ENCODE measurements at places on chromosomes 12 and 14.
A peak's percentile ranks its signal among the peaks of the same experiment; 100 is the strongest.

DNA sequence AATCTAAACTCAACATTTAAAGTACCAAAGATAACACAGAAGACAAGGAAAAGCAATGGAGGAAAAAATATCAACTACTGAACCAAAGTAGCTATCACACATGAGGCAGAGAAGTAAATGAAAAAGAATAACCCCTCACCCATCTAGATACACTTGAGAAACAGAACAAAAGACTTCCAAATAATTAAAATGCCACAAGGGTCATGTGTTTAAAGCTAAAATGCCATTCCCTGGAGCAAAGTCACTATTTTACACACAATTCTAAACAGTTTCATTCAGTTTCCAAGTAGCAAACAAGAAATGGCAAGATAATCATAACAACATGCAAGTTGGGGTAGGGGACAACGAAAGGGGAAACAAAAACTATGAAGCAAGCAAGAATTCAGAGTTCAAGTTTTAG lies 12.0 kb downstream of the OSBPL8 start:
- no peak for DNase-seq

GRCh38 chr14:54854181-54854580 lies 48.4 kb downstream of the GCH1 start:
- no peak for DNase-seq

- peak; percentile 24 for DNase-seq
Measured at GRCh38 chr14:69629225-69630127, 18.1 kb downstream of the SUSD6 start.

GRCh38 chr14:90137807-90138206 lies 76.0 kb downstream of the KCNK13 start:
- DNase-seq, result peak; percentile 54

DNA sequence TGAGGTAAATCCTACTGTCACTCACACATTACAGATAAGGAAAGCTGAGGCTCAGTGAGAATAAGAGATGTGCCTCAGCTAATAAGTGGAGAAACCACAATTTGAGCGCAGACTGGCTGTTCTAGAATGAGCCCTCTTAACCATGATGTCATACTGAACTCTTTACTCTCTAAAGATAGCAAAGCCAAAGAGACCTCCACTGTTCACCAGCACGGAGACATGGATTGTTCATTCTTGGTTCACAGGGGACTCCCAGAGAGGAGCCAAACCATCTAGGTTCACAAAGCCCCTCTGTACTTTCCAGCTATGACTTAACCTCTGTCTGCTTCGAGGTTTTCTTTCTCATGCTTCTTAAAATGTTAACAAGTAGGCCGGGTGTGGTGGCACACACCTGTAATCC lies 32.7 kb upstream of the YARS2 start:
- DNase-seq, result no peak

DNA sequence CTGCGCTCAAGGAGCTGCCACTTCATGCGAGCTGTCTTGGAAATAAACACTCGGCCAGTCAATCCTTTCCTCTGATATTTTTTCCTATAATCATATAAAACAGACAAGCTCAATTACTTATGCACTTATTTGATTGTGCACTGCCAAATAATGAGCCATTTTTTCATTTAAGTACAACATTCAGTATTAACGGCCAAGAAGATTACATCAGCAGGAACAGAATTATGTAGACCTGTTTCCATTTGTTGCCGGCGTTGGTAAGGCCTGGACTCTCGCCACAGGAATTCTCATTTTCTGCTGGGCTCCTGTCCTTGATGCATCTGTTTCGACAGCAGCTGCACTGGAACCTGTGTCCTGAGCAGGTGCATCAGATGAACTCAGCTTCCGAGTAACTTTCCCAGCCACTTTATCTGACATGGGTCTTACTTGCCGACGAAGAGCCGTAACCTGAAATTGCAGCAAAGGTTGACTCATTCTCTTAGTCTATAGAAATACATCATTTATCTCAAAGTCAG lies 110.2 kb downstream of the KIF21A start:
- DNase-seq, result no peak

DNA sequence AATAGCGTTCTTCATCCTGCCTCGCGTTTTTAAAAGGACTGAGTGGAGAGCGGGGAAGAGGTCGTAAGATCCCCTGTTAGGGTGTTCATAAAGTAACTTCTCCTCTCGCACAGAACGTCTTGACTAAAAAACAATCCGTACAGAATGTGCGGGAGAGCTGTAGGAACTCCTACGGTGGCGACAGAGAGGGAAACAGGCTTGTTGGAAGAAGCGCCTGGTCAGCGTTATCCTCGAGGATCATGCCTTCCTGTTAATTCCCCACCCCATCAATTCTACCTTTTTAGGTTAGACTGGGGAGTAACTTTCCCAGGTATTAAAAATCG lies 399 bp upstream of the WASHC4 start:
- peak; percentile 59 for DNase-seq

DNA sequence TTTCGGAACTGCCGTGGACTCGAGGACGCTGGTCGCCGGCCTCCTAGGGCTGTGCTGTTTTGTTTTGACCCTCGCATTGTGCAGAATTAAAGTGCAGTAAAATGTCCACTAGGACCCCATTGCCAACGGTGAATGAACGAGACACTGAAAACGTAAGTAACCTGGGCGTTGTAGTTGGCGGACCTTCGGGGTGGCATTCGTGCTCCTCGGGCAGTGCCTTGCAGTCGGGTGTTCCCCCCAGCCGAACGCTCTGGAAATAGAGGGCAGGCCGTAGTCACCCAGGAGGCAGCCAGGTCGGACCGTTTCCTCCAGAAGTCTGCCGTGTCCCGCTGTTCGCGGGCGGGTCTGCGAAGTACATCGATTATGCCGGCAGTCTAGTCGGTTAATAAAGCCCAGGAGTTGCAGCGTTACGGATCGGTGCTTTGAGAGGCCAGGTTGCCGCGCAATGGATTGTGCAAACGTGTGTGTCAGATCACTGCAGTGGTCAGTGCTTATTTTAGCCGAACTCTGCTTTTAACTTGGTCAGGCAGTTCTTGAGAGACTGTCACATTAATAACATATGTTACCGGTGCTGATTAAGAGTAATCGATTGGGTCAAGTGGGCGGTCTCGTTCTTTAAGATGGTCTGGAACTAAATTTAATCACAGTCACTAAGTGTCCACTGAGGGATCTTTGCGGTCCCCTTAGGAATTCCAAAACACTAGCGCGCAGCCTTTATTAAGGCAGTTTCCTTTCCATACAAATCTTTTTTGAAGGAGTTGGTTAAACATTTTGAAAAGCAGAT lies 906 bp downstream of the MARK3 start:
- DNase-seq, result peak; percentile 32

DNA sequence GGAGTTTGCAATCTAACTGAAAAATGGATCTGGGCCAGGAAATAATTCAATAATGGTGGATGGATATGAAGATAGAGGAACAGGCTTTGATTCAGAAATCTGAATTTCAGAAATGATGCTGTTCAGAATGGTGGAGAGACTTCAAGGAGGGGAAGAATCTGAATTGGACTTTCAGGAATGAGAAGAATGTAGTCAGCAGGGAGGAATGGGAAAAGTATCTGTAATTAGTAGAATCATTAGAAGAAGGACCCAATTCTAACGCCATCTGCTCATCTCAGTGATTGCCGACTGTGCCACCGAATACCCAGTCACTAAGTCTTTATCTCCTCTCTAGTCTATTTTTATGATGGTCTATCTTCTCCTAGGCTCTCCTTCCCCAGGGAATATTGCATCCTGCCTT lies 363.2 kb downstream of the GALC start:
- DNase-seq, result no peak

DNA sequence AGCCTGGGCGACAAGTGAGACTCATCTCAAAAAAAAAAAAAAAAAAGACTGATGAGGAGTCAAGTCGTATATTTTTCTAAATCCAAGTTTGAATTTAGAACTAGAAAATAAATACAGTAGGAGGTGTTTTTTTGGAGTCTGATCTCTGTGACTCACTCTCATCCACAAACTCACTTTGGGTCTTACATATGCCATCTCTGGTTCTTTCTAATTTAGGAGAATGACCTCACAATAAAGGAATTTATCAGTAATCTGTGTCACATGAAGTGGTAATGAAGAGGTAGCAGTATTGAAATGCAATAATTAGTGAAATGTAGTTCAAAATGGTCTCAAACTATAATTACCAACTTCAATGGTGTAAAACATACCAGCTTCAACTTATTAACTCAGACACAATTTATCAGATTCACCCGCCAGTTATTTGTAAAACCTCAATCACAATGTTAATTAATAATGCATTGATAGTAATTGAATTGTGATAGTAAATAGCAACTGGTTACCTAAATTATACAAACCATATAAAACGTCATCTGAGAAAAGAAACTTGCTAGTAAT lies 4.4 kb upstream of the CFL2 start:
- peak; percentile 72 for DNase-seq

DNA sequence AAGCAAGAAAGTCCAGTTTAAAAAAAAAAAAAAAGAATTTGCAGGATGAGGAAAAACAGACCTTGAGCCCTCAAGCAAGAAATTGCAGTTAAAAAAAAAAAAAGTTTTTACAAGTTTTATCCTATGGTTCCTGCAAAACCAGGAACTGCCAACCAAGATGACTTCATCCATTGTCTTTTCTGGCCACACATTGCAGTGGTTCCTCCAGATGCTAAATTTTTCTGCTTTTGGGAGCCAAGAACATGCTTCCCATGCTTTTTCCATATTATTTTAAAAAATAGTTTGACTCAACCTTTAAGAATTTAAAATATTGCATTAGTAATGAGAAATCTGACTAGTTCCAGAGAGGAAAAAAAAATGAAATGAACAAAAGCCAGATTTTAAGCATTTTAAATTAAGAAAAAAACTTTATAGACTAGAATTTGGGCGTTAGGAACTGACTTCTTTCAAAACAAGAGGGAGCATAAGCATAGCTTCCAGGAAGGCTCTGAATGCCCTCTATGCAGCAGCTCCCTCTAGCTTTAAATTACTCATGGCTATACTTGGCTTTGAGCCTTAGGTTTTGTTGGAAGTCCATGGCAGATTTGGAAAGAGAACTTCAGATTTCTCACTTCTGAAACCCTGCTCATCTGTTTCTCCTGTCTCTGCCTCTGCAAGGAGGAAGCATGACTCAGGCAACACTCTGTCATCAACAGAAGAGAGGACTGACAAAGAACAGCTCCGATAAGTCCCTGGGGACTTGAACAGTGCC lies 124.5 kb downstream of the GPR65 start:
- peak; percentile 76 for DNase-seq

DNA sequence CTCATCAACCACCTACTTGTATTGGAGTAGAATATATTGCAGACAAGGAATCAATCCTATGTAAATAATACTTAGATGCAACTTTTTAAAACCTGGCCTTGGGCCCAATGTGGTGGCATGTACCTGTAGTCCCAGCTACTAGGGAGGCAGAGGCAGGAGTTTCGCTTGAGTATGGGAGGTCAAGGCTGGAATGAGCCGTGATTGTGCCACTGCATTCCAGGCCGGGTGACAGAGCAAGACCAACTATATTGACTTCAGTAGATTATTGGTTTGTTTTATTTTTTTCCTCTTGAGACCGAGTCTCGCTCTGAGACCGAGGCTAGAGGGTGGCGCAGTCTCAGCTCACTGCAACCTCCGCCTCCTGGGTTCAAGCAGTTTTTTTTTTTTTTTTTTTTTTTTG lies 3.6 kb downstream of the LARP4 start:
- no peak for DNase-seq

GRCh38 chr12:27861428-27862167 lies 81.6 kb upstream of the MANSC4 start:
- DNase-seq, result no peak

- no peak for DNase-seq
Measured at GRCh38 chr14:106766145-106766544, 1239.8 kb downstream of the TMEM121 start.

GRCh38 chr12:121796855-121797751 lies 3.6 kb upstream of the RHOF start:
- DNase-seq, result peak; percentile 93

- DNase-seq, result no peak
Measured at GRCh38 chr12:46519407-46519806, 146.8 kb upstream of the SLC38A2 start.

DNA sequence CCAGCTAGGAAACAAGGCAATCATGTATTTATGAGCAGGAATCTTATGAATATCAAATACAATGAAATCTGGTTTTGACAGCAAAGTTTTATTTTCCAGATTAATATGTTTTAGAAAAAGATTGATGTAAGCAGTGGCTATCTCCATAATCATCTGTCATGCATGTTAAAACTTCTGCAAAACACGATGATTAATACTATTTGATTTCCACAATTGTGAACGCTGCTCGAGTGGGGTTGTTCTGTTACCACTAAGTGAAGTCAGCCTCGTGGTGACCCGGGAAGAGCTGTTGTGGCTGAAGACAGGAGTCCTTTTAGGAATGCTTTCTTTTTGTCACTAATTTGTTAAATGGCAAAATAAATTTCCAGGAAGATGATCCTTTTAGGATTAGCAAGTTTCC lies 9.4 kb downstream of the CFAP251 start:
- DNase-seq, result peak; percentile 34

DNA sequence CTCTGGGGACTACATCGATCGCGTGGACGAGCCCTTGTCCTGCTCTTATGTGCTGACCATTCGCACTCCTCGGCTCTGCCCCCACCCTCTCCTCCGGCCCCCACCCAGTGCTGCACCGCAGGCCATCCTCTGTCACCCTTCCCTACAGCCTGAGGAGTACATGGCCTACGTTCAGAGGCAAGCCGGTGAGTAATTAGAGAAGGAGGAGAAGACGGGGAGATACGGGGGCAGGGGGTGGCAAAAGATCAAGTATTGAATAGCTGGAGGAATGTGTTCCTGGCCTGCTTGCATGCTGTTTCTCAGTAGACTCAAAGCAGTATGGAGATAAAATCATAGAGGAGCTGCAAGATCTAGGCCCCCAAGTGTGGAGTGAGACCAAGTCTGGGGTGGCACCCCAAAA lies 21.9 kb downstream of the OS9 start:
- no peak for DNase-seq

DNA sequence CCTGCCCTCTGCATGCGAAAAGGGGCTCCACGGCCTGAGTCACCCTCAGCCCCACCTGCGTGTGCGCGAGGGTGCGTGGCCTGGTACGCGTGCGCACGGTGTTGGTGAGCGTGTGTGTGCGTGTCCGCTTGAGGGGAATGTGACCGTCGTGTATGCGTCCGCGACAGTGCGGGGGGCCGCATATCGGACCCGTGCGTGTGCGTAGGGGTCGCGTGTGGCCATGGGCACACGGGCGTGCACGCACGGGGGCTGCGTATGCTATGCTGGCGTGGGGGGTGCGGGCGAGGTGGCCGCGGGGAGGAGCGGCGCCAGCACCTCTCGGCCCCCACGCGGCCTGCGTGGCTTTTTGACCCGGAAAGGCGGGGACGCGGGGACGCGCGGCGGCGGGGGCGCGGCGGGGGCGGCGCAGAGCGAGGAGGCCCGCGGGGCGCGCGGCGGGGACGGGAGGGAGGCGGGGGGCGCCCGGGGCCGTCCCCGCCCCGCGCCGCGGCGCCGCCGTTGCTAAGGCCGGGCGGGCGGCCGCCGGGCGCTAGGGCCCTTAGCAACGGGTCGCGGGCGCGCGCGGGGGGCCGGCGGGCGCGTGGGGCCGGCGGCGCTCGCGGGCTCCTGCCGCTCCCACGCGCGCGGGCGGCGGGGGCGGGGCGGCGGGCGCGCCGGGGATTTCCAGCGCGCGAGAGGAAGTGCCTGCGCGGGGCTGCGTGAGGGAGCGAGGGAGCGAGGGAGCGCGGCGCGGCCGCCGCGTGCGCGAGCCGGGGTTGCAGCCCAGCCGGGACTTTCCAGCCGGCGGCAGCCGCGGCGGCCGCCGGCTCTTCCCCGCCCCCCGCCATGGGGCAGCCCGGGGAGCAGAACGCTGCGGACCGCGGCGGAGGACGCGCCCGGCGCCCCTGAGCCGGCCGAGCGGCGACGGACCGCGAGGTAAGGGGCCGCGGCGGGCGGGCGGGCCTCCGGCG lies at the start of gene TRAF3:
TRAF3 (plus strand) TSS at position 689 of the 950 bp plus-strand sequence. CDS start 92,753 bp downstream, outside the sequence.
- DNase-seq, result peak; percentile 78
